Activated T-cell treated with anti-CD3 and anti-CD28 coated beads, Interleukin-2, amount 50 U/mL, for 4 hours (primary cell): ENCODE measurements at places on chromosomes 11 and 22.

GRCh38 chr11:74001822-74002286, 7.0 kb downstream of the UCP3 start:
- DNase-seq: no peak

- no peak for DNase-seq
These were observed 14.3 kb downstream of the AMOTL1 start for GRCh38 chr11:94782446-94782845.

GRCh38 chr11:15985127-15985859, 371.1 kb downstream of the SOX6 start:
- DNase-seq: no peak

- peak; percentile 11 for DNase-seq
These were observed 3.0 kb downstream of the YWHAH start for GRCh38 chr22:31947296-31947695.

GRCh38 chr11:128448981-128449713, 138.2 kb downstream of the ETS1 start:
- DNase-seq: no peak
